ENCODE measurements at places on chromosomes 5 and 9.
A peak's percentile ranks its signal among the peaks of the same experiment; 100 is the strongest.

DNA sequence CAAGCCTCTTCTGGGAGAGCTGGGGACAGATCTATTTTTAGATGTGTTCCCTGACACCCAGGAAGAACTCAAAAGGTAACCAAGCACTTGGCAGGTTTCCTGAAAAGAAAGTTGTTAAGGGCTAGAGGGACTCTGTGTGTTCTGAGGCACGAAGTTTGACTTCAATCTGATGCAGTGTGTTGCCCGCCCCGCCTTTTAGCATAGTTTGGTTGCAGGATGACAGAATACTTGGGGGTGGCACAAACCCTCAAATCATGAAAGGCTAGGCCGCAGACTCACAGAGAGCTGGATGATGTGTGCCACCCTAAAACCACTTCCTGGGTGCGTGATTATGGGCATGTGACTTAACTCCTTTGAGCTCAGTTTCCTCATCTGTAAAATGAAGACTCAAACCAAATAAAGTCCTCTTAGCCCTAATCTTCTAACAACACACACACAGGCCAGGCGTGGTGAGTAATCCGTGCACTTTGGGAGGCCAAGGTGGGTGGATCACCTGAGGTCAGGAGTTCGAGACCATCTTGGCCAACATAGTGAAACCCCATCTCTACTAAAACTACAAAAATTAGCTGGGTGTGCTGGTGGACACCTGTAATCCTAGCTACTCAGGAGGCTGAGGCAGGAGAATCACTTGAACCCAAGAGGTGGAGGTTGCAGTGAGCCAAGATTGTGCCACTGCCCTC is 12.8 kb upstream of the NDFIP1 start:
- DNase-seq: peak; percentile 71

- DNase-seq: no peak
Measured at GRCh38 chr9:104362912-104363472, 141.1 kb upstream of the OR13F1 start.

DNA sequence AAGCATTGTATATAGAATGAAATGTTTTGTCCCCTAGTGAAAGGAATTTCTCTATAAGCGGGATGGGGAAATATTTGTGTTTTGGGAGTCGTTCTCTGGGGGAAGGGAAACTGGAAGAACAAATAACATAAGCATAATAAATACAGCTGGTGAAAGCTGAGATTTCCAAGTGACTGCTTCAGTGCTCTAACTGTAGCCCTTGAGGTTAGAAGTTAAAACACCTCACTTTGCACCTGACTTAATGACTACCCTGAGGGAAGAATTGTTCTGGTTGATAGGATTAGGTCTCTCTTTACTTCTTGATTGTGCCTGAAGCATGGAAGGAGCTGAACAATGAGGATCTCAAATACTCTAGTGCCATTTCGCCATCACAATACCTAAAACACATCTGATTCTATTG is 307.4 kb downstream of the MAN2A1 start:
- no peak for DNase-seq

- DNase-seq: no peak
Measured at GRCh38 chr5:80181618-80182211, 74.1 kb downstream of the SERINC5 start.

- DNase-seq: no peak
Measured at GRCh38 chr5:38607396-38607795, 51.0 kb upstream of the LIFR start.

GRCh38 chr5:156758011-156758791 is 91.9 kb upstream of the PPP1R2B start:
- DNase-seq: no peak

GRCh38 chr9:116873491-116873890 is 186.4 kb downstream of the TRIM32 start:
- no peak for DNase-seq

- DNase-seq: no peak
Measured at GRCh38 chr9:75461183-75461582, 372.9 kb downstream of the OSTF1 start.

DNA sequence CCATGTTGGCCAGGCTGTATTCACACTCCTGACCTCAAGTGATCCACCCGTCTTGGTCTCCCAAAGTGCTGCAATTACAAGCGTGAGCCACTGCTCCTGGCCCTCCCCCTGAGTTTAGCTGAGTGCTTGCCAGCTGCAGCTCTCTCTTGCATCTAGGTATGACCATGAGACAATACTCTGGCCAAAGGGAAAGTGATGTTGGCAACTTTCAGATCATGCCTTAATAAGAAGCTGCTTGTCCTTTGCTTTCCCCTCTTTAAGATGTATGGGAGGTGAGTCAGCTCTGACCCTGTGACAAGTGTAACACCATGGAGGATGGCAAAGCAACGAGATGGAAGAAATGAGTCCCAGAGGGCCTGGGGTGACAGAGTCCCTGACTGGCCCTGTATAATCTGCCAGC is 18.7 kb upstream of the DCAF12 start:
- DNase-seq: no peak

GRCh38 chr5:175214152-175214551 is 229.8 kb downstream of the DRD1 start:
- DNase-seq: no peak

DNA sequence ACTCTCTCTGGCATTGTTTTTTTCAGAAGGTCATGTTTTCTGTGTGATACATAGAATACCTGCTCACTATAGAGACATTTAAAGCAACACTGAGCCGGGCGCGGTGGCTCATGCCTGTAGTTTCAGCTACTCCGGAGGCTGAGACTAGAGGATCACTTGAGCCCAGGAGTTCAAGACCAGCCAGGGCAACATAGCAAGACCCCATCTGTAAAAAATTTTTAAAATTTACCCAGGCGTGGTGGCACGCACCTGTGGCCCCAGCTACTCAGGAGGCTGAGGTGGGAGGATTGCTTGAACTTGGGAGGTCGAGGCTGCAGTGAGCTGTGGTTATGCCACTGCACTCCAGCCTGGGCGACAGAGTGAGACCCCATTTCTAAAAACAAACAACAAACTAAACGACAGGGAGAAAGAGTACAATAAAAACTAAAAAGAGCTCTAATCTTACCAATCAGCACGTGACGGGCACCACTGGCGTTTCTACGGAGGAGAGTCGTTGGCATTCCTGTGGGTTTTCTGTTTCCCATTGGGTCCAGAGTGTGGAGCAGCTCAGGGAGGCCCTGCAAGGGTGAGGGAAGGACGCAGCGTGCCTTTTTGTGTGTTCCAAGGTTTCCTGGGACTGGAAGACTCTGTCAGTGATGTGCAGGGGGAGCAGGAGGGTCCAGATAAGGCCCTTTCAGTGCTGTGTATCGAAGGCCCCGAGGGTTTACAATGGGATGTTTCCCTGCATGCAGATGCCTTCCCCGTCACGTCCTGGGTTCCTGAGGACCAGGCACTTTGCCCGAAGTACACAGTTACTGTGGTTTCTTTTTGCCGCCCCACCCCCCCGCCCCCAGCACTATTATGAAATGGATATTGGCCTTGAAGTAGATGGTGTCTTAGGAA is 7.2 kb upstream of the RNU6ATAC start:
- DNase-seq: no peak

- DNase-seq: no peak
Measured at GRCh38 chr9:120659209-120659608, 55.1 kb downstream of the MEGF9 start.

- no peak for DNase-seq
Measured at GRCh38 chr9:94922098-94922607, 195.7 kb downstream of the AOPEP start.

DNA sequence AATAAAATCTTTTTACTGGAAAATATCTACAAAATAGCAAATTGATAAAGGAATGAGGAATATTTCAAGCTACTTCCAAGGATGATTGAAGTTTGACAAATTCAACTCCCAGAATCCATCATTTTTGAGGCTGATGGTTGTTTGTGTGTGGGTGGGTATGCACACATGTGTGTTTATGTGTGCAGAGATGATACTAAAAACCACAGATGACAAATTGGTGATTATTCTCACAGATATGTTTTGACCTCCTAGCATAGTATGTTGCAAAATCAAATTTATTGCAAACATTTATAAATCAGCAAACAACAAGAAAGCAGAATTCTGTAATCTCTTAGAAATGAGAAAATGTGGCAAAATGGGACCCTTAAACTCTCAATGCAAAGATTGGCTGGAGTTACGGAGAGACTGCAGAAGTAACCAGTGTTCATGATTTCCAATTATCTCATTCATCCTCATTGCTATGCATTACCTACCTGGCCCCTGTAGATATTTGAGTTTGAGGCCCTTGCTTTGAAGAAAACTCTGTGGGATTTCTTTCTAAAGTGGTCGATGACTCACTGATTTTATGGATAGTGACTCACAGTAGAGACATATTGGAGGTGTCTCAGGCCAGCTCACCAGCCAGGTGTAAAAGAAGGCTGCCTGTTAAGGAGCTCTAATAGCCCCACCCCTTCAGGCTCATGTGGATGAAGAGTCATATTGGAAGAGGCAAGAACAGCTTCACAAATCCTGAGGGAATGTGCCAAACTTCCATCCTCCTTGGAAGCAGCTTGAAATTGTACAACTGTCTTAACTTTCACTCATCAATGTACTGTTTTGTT is 44.6 kb upstream of the TMC1 start:
- DNase-seq: peak; percentile 39

DNA sequence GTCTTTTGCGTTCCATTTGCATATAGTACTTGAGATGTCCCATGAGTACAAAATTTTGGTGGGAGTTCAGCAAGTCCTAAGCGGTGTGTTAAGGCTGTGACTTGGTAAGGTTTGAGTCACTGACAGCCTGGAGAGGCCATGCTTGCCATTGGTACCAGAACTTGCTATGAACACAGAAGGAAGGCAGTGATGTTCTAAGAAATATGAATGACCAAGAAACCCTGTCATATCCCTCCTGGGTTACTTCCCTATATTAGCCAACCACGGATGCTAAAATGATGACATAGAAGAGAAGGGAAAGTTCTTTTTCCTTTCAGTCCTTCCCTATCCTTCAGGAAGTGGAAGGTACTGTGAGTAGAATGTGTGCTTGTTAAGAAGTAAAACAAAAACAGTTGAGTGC is 136.7 kb downstream of the GCNT1 start:
- no peak for DNase-seq

GRCh38 chr5:68406767-68407241 is 191.2 kb downstream of the PIK3R1 start:
- DNase-seq: no peak

DNA sequence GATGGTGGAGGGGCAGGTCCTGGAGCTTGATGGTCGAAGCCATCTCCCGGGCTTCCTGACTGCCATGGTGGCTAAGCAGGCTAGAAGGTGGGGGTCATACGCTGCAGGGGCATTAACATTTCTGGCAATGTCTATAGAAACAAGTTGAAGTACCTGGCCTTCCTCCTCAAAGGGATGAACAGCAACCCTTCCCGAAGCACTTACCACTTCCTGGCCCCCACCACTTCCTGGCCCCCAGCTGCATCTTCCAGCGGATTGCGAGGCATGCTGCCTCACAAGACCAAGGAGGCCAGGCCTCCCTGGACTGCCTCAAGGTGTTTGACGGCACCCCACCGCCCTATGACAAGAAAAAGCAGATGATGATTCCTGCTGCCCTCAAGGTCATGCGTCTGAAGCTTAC is 97.0 kb upstream of the MOCS2 start:
- DNase-seq: no peak

- DNase-seq: no peak
Measured at GRCh38 chr9:73229543-73229942, 77.9 kb downstream of the ANXA1 start.

Measured in stimulated activated CD4-positive, alpha-beta T cell treated with anti-CD3 and anti-CD28 coated beads, Interleukin-4, amount 100 ng/mL, for 1 hour (primary cell).